ENCODE measurements at places on chromosomes 6 and 20.

DNA sequence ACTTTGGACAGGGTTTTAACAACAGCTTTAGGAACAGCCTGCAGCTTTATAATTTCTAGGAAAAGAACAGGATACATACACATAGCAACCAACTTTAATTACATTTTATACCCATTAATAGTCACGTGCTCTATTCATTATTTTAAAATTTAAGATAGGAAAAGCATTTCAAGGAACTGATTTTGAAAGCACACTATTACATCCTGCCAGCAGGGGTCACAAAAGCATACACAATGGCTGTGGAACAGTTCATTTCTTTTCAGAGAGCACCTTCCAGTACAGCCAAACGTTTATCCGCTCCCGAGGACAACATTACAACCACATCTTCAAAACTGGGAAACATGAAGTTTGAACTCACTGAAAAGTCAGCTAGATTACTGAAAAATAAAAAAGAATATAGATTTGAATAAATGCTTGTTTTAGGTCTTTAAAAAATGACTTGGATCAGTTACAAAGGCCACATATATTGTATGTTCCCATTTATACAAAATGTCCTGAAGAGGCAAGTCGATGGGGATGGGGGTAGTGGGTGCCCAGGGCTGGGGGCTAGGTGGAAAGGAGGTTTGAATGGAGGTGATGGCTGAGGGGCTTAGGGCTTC lies 104.6 kb upstream of the EXOC2 start:
- DNase-seq, result peak; percentile 70

DNA sequence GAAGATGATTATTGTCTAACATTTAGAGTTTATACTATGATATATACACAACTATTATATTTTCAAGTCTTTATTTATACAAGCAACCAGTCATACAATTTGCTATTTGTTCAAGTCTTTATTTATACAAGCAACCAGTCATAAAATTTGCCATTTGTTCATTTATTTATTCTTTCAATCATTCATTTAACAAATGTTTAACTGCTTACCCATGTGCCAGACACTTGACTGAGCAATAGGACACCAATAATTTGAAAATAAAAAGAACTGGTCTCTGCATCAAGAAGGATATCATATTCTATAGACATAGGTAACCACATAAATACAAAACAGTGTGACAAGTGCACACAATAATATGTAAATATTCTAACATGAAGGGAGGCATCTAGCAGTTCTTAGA lies 20.3 kb downstream of the GRIK2 start:
- DNase-seq, result no peak

- DNase-seq, result peak; percentile 22
Observed at GRCh38 chr6:157625764-157626163, 197.3 kb upstream of the SNX9 start.

DNA sequence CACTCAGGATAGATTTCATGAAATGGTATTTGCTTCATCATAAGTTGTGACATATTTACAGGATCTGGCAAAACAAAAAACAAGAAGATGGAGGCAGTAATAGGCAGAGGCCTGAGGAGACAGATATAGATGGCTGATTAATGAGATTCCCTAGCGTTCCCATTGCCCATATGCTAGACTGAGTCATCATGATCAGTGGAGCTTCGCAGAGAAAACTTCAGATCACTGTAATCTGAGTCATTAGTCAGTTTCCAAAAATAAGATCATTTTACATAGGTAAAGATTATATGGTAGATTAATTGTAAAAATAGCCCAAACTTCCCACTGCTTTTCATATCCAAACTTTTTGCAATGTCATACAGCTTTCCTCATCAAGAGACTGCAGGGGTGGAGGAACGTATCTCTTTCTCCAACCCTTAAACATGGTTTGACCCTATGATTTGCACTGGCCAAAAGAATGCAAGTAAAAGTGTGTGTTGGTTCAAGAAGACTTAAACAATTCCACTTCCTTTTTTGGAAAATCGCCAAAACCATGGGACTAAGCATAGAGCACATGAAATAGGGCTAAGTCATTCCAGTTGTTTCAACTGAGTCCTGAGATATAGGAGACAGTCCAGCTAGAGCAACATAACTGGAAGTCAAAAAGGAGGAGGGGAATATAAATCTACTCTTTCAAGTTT lies 626.0 kb downstream of the RNF144B start:
- DNase-seq, result no peak

GRCh38 chr20:59121714-59122565 lies 41.7 kb upstream of the ZNF831 start:
- DNase-seq, result no peak

DNA sequence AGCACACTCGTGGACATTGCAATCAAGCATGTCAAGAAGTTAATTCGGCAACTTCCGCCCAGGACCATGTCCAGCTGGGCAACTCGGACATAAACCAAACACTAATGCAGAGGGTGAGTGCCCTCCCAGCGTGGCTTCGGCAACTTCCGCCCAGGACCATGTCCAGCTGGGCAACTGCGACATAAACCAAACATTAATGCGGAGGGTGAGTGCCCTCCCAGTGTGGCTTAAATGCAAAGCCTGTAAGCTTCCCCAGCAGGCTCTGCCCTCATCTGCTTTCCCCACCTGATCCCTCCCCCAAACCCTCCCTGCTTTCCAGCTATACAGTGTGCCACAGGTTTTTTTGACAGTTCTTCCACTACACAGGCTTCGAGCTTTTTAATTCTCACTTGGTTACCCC lies 143.4 kb downstream of the PXDC1 start:
- DNase-seq, result no peak
